ENCODE measurements at places on chromosomes 3 and 15.
A peak's percentile ranks its signal among the peaks of the same experiment; 100 is the strongest.

DNA sequence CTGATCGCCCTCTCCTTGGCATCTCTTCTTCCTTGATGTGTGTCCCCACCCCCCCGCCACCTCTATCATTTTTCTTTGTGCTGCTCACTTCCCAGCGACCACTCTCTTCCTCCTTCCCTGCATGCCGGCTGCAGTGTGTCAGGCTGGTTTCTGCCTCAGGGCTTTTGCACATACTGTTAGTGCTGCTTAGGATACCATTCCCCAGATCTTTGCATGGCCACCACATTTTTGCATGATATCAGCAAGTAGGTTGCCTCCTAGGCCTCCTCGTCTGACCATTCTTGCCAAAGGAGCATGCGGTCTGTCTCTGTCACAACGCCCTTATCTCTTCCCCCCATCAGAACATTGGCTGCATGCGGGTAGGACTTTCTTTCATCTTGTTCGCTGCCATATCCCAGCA, 12.5 kb downstream of the FBLN2 start:
- no peak for DNase-seq

- peak; percentile 50 for DNase-seq
Measured at GRCh38 chr3:126971891-126972351, 11.0 kb upstream of the PLXNA1 start.

- no peak for DNase-seq
Measured at GRCh38 chr15:92655178-92655995, at the start of gene FAM174B. Gene FAM174B, minus strand, starts transcription at chr15:92655775.

GRCh38 chr15:37098468-37099318, 1.7 kb downstream of the MEIS2 start:
- no peak for DNase-seq

GRCh38 chr15:78342021-78342420, 1.9 kb downstream of the CRABP1 start:
- DNase-seq, result no peak

GRCh38 chr3:184360929-184361531, 375 bp downstream of the CLCN2 start:
- DNase-seq, result no peak

DNA sequence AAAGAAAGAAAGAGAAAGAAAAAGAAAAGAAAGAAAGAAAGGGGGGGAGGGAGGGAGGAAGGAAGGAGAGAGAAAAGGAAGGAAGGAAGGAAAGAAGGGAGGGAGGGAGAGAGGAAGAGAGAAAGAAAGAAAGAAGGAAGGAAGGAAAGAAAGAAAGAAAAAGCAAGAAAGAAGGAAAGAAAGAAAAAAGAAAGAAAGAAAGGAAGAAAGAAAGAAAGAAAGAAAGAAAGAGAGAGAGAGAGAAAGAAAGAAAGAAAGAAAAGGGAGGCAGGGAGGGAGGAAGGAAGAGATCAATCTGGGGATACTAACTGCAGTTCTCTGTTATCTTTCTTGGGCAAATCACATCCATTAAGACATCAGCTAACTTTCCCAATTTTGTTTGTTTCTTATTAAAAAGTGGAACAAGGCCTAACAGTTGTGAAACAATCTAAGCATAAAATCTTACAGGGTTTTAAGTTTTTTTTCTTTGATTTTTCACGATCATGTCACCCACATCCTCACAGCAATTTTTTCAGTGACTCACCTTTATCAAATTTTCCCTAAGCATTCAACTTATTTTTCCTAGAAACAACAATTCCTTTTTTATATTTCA, 36.8 kb downstream of the TBC1D2B start:
- no peak for DNase-seq

DNA sequence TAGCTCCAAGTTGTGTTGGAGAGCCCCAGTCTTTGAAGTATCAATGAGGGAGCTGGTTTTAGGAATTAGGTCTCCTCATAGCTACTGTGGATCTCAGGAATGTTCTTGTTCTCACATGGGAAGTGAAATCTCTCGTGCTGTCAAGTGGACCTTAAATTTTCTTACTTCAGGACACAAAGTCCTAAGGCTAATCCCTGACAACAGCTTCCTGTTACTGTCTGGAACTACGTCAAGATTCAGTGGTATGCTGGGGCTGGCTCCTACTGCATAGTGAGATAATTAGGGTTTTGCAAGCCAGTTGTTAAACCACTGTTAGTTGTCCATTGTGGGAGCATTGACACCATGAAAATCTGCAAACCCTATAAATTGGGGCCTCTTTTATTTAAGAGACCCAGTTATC, 22.8 kb downstream of the MESP1 start:
- DNase-seq, result no peak

DNA sequence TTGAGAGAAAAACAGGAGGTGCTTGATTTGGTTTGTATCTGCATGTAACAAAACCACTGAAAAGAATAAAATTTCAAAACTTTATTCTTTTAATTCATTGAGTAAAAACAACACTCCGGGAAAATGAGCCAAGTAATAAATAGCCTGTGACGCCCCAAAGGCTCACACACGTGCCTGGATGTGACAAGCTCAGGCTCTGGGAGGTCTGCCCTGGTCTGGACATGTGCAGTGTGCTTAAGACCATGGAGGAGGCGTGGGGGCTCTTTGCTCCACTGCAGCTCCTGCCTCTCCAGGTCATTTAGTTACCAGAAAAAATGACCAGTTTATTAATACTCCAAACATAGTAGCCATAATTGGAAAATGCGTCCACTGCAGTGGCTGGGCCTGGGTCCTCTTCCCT, 8.6 kb upstream of the NME9 start:
- no peak for DNase-seq

DNA sequence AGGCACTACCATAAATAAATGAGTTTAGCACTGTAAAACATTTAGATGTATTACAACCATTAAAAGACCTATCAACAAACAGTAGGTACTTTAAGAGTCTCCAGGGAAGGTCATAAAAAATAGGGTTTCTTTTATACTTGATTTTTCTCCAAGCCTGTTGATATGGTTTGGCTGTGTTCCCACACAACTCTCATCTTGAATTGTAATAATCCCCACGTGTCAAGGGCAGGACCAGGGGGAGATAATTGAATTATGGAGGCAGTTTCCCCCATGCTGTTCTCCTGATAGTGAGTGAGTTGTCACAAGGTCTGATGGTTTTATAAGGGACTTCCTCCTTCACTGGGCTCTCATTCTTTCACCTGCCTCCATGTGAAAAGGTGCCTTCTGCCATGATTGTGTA, 468.9 kb upstream of the UBE2E2 start:
- no peak for DNase-seq

DNA sequence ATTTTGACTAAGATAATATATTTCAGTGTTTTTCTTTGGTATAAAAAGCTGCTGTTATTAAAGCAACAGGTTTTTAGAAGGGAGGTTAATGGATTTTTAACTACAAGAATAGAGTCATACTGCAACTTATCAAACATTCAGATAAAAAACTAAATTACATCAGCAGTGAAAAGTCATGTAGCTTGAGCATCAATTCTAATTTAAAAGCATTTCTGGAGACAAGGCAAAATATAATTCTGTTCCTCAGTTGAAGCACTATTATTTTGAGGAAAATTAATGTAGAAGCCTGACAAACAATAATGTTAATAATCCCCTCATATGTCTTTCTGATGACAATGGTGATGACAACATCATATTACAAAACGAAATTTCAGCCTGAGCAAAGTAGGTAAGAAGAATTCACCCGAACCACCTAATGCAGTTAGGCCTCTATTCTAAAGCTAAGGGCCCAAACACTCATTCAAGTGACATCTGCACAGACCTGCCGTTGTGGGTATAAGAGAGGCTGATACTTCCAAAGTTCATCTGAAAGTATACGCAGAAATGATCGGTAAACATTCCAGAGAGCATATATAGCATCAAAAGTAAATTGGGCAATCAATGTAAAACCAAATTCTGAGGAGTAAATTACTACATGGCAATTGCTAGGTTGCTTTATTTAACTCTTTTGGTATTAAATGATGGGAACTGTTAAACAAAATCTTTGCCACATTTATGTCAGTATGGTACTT, 12.8 kb upstream of the ROBO2 start:
- DNase-seq, result no peak

DNA sequence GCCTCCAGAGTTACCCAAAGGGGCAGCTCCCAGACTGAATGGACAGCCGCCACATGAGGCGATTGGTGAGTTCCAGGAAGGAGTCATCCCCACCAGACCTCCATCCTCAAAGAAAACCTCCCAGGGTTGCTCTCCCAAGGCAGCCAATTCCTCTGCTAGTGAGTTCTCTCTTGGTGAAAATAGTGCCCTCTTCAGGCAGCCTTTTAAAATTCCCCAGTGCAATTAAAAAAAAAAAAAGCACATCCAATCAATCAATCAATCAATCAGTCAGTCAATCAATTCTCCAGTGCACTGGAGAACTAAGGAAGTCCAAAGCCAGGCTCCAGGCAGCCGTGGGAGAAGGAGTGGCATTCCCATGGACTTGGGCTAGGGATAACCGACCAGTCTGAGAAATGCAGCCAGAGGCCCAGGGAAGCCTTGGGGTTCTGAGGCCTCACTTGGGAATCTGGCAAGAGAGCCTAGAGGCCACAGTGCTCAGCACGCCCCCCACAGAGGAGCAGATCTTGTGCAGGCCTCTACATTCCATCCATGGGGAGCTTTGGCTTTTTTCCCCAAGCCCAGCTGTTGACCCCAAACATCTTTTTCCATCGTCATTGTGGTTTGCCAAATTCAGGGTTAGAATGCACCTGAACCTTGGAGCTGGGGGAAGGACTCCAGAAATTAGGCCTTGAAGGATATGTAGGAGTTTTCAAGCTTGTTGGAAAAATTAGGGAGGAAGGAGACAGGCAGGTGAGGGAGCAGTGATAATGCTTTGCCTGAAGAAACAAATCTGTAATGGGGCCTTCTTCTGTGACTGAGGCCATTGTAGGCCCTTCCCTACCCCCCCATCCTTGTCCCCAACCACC, 4.8 kb downstream of the PAQR5 start:
- no peak for DNase-seq

GRCh38 chr15:90309020-90309419, 43.1 kb upstream of the ZNF774 start:
- DNase-seq, result no peak

DNA sequence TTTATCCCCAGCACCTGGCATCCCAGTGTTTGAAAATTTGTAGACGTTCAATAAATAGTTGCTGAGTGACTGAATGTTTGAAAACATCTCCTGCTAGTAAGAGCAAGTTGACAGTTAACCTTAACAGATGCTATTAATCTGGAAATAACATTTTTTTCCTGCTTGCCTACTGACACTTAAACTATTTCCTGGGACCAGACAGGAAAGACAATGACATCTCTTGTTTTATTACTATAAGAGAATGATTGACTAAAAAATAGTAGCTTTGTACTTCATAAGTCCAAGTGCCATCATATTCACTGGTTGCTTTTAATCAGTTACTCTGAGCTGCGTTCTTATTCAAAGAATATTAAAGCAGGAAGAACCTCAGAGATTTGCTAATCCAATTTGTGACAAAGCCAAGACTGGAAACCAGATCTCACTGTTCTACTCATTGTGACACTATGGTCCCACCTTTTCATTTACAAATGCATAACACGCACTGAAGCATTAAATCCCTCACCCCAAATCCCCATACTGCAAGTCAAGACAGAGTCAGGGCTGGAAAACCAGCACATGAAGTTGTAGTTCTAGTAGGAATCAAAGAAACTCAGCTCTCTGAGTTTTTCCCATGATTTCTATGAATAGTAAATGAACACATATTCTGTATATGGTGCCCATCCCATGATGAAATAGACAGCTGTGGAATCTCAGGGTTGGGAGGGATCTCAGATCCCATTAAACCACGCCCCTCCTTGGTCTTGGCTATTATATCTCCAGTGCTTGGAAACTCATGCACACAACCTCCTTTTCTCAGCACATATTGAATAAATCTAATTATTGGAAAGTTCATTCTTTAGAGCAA, 212.7 kb upstream of the P2RY1 start:
- no peak for DNase-seq

DNA sequence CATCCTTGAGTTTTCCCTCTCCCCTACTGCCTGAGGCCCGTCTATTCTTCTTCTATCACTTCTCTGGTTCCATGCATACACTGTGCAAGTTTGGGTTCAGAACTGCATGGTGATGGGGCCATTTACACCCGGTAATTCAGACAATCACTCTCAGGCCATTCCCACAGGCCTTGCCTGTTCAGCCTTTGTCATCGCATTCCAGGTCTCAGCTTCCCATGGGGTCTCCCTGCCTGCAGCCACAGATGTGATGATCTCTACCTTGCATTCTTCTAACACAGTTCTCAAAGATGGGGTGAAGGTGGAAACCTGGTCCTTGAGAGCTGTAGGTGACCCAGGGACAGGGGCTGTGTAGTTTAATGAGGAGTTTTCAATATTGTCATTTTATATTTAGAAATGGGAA, 209.2 kb upstream of the TOPAZ1 start:
- DNase-seq, result no peak

DNA sequence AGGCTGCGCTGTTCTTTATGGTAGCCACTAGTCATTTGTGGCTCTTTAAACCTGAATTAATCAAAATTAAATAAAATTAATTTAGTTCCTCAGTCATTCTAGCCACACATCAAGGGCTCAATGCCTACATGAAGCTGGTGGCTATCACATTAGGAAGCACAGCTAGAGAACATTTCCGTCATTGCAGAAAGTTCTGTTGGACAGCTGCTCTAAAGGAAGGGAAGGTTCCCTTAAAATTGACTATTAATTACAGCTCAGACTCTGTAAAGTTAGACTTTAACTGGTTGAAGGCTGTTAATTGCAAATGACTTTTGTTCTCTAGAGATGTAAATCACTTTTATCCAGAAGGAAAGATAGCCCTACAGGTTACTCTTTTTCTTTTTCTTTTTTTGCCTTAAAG, 202.7 kb upstream of the ADAMTS9 start:
- DNase-seq, result no peak

DNA sequence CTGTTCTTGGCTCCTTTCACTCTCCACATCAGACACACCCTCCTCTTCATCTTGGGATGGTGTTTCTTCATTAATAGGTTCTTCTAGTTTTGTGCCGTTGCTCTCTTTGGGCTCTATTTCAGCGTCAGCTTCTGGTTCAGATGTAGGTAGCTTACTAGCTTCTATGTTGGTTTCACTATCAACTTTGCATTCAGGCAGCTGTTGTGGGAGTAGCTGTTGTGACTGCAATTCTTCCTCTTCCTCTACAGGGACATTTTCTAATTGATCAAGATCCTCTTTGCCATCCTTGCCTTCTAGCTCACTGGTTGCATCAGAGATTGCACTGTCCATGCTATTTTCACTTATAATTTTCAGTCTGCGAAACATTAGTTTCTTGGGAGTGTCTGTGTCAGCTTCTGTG, 80.1 kb downstream of the SETD2 start:
- no peak for DNase-seq
